Activated CD4-positive, alpha-beta T cell treated with anti-CD3 and anti-CD28 coated beads for 1 hour (primary cell): ENCODE measurements at places on chromosomes 12 and 14.

GRCh38 chr14:104461676-104462449 lies 117.7 kb upstream of the C14orf180 start:
- no peak for DNase-seq

- no peak for DNase-seq
These were observed 352.0 kb downstream of the BCAT1 start for GRCh38 chr12:24596768-24597388.

- no peak for DNase-seq
These were observed 63.8 kb upstream of the RERGL start for GRCh38 chr12:18153826-18154225.

DNA sequence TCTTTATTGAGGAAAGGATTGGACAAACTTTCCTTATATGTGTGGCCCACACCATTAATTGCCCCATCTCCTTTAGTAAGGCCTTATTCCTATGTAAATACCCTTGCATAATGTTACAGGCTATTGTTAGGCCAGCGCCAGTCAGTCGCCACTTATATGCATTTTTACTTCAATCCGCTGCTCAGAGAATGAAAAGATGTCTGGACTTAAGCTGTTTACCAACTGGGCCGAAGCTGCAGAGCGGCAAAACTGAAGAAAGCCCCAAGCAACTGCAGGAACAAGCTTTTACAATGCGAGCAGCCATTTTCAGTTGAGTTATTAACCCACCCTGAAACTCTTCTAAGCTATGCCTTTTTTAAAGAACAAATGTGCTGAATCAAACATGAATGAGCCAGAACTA lies 92.1 kb upstream of the OTX2 start:
- no peak for DNase-seq

GRCh38 chr12:75658286-75658685 lies 146.9 kb upstream of the KRR1 start:
- DNase-seq, result no peak

DNA sequence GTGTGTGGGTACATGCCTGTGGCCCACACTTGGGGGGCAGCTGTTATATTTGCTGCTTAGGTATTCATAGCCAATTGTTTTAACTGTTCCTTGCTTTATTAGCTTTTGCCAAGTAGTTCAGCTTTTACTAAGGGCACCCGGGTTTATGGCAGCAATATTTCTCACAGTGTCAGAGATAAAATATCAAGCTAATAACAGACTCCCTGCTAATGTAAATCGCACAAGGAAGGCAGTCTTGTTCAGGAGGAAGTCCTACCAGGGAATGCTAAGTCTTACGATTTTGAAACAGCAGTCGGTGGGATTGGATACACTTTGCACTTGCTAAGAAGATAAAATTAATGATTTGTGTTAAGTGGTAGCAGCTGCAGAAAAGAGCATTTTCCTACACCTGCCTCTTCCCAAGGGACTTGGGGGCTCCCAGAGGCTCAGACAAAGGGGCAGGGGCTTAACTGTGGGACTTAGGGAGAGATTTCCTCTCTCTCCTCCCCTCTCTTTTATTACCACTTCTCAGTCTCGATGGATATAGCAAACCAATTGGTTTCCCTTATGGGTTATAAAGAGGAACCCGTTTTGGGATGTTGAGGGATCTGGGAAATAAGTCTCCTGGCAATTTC lies 175.1 kb downstream of the NRXN3 start:
- DNase-seq, result no peak

DNA sequence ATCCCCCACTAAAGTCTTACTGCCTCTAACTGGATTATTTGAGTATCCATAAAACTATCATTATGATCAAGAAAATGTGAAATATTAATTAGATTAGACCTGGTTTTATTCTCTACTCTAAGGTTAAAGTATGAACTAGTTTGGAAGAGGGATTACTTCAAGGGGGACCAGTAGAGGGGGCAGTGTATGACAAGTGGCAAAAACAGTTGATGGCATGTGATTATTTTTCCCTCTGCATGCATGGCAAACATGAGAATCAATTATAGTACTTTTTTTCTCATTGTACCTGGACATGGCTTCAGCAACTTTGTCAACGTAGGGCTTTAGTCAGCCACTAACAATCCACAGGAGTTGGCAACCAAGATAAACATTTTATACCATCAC lies 145.0 kb upstream of the SLC38A2 start:
- no peak for DNase-seq

DNA sequence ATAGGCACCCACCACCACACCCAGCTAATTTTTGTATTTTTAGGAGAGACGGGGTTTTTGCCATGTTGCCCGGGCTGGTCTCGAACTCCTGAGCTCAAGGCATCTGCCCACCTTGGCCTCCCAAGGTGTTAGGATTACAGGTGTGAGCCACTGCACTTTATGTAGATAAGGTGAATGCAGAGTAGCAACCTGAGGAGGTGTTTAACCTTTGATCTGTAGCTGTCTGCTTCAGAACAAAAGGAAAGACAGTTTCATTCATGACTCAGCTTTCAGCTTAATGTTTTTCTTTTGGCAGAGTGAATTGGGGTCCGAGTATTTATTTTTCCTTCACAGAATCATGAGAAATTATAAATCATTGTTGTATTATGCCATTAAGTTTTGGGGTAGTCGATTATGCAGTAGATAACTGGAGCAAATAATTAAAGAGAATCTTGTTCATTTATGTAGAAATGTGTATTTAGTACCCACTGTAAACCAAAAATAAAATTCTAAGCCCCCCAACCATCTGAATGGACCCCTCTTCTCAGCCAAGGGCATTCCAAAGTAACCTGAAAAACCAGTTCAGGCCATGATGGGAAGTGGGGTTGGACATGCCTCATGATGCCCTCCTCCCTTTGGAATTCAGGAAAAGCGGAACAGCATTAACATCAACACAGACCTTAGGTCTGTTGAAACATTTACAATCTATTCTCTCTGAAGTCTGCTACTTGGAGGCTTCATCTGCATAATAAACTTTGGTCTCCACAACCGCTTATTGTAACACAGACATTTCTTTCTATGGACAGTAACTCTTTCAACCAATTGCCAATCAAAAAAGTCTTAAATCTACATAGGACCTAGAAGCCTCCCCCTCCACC lies 10.7 kb upstream of the STX2 start:
- DNase-seq, result no peak

GRCh38 chr14:36105401-36105800 lies 71.1 kb downstream of the PTCSC3 start:
- DNase-seq, result no peak

GRCh38 chr12:32499048-32499447 lies 99.7 kb downstream of the FGD4 start:
- no peak for DNase-seq

GRCh38 chr12:54749191-54749818 lies 101.1 kb upstream of the DCD start:
- no peak for DNase-seq

GRCh38 chr12:120658286-120659150 lies 18.1 kb downstream of the CABP1 start:
- DNase-seq, result no peak

DNA sequence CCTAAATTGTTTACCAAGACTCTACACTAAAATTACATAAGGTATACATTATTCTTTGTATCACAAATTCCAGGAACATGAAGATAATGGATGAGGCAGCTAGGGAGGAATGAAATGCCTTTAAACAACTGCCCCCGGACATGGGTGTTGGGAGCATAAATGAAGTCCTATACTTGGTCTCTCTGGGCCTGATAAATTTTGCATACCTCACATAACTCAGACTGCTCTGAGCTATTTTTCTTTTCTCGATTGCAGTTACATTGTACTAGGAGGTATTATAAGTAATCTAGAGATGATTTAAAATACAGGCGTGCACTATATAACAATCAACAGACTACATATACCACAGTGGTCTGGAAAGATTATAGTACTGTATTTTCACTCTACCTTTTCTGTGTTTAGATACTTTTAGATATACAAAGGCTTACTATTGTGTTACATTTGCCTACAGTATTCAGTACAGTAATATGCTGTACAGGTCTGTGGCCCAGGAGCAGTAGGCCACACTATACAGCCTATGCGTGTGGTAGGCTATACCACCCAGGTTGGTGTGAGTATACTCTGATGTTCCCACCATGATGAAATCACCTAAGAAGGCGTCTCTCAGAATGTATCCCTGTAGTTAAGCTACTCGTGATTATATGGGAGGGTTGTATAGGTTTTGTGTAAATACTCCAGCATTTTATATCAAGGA lies 14.3 kb downstream of the FNTB start:
- DNase-seq, result no peak

GRCh38 chr12:16568873-16569272 lies 37.1 kb downstream of the LMO3 start:
- no peak for DNase-seq

DNA sequence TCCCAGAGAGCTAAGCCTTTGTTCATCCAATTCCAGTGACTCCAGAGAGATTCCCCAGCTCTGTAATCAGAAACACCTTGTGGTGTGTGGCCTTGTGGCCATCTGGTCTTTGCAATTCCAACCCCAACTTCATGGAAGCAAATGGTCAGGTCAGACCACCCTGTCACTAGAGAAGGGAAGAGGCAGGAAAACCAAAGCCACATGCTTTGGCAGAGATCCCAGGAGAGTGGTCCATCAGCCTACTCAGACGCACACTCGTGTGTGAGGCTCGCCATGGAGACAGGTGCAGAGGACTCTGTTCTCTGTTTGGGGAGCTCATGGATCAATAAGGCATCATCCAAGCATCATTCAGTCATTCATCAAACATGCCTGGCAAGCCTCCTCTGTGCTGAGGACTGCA lies 46.2 kb upstream of the TUNAR start:
- DNase-seq, result no peak

GRCh38 chr12:22765421-22766130 lies 140.6 kb downstream of the ETNK1 start:
- DNase-seq, result no peak

DNA sequence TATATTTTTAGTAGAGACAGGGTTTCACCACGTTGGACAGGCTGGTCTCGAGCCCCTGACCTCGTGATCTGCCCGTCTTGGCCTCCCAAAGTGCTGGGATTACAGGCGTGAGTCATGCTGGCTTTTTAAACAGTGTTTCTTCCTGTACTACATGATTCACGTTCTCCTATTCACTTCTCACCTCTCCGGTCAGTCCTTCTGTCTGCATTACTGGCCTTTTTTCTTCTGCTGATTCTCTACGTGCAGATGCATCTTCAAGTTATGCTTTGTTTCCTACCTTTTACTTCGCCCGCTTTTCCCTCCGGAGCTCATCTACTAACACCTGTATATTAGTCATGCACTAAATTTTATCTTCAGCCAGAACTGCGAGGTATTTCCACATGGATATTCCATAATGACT lies 296.2 kb upstream of the FLRT2 start:
- DNase-seq, result no peak

- DNase-seq, result no peak
These were observed 11.7 kb downstream of the TUBA1C start for GRCh38 chr12:49276304-49277290.

DNA sequence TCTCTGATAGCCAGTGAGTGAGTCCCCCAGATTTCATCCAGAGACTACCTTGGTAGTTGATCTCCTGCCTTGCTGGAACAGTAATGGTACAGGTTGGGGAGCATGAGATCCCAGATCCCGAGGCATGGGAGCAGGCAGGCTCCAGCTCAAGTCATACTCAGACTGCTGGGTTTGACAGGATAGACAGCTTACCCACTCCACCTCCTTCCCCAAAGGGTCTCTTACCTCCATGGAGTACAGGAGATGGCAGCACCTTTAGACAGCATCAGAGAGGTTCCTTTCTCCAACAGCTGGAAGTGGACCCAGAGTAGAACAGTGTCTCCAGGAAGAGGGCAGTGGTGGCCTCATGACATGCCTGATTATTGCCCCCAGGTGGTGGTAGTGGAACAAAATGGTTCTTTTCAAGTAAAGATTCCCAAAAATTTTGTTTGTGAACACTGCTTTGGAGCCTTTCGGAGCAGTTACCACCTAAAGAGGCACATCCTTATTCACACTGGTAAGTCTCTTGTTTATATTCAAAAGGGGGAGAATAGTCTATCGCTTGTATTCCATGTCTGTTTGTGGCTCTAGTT lies 4.9 kb upstream of the CSAD start:
- no peak for DNase-seq

DNA sequence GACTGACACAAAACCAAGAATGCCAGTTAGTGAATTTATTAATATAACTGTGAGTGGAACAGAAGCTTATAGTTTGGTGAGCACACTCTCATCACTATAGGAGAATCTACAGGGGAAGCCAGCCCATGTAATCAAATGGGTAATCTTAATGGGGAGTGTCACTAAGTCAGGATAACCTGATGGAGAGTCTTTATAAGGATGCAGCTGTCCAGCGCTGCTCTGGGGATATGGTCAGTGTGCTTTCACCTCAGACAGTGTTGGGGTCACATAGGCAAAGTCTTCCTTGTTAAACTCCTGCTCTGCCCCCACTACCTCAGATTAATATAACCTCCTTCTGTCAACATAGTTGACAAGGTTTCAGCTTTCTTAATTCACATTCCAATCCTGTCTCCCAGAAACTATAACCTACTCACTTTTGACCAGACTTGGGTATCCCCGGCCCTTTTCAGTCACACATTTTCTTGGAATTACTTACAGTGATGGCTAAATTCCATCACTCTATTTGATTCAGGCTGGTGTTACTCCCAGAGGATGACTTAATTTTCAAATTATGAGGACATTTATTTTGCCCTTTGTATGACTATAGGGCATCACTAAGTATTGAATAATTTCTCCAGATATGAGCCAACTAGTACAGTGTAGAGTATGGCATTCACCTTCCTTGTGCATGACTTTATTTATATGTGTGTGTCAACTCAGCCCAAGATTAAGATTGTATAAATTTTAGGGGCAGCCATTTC lies 13.2 kb downstream of the STK38L start:
- DNase-seq, result no peak

DNA sequence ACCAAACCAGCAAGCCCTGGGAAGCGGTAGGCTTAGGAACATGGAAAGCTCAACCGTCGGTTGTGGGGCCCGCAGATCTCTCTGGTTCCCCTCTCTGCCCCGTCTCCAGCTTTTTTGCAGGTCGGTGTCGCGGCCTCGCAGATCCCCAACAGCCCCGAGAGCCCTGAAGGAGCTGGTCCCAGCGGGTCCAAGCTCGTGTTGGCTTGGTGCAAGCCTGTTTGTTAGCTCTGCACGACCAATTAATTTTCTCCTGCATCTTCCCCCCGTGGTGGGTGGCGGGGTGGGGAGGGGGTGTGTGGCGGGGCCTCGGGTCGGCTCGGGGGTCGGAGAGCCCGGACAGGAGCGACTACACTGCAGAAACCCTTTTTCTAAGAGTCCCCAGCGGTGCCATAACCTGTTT lies 449 bp upstream of the SLC24A4 start:
- DNase-seq, result no peak
